ENCODE measurements at places on chromosomes 12 and 14. TPM values are rescaled to one million over a fixed set of nuclear protein-coding genes. Genes with fewer than 3 reads are reported as not detected.
A peak's percentile ranks its signal among the peaks of the same experiment; 100 is the strongest.

DNA sequence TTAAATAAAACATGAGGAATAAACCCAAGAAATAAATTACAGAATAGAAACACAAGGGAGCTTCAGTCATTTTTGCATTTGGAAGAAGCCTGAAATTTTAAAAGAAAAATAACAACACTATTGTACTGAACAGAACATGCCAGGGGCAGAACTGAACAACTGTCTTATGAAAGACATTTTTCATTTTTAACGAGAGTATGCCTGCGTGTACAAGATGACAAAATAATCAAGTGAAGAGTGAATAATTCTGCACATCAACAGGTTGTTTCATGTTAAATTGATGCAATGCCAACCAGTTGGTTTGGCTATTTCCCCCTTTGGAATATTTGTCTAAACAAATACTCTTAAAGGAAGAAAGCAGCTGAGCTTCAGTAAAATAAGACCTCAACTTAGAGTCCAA, 103.3 kb upstream of the BTG1 start:
- no peak for DNase-seq

DNA sequence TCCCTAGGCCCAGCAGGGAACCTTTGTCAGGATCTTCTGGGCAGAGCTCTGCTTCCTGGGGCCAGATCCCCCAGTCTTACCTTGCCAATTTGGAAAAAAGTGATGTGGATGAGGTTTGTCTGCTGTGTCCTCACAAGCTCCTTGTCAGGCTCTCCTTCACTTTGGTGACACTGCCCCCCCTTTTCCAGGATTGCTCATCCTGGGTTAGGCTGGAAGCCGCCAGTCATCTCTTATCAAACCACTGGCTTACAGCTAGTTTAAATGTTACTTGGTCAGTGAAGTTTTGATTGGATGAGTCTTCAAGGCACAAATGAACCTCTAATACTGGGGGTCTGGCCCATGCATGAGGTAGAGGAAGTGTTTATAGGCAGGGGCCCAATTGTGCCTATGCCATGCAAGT, 15.3 kb downstream of the NYNRIN start:
- no peak for DNase-seq

Gene FBLN5
- 83.8 TPM for polyA plus RNA-seq

Gene SOAT2
- 0.20 TPM for polyA plus RNA-seq

DNA sequence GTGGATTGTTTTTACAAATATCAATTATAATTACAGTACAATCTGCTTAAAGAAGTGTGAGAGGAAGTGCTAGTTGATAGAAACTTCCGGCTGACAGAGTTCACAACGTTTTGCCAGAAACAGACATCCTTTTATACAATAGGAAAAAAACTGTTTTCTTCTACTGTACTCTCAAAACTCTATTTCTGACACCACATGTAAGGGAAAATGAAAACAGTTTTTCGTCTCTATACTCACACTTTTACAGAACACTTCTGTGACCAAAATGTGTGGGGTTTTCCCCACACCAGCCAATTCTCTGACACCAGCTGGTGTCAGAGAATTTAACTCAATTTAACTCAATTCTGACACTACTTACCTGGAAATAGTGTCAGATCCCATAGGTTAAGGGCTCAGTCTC, 24.2 kb upstream of the HIF1A start:
- DNase-seq = peak; percentile 48

Gene CLEC6A
- polyA plus RNA-seq = not detected

GRCh38 chr12:12069821-12070548, 754 bp upstream of the BCL2L14 start:
- no peak for DNase-seq

GRCh38 chr12:1605129-1606020, 11.0 kb upstream of the FBXL14 start:
- peak; percentile 83 for DNase-seq

Gene RHEBL1
- polyA plus RNA-seq = 2.7 TPM

GRCh38 chr12:52646613-52647012, 5.4 kb downstream of the KRT2 start:
- DNase-seq = no peak

Gene CPM
- 348 TPM for polyA plus RNA-seq

DNA sequence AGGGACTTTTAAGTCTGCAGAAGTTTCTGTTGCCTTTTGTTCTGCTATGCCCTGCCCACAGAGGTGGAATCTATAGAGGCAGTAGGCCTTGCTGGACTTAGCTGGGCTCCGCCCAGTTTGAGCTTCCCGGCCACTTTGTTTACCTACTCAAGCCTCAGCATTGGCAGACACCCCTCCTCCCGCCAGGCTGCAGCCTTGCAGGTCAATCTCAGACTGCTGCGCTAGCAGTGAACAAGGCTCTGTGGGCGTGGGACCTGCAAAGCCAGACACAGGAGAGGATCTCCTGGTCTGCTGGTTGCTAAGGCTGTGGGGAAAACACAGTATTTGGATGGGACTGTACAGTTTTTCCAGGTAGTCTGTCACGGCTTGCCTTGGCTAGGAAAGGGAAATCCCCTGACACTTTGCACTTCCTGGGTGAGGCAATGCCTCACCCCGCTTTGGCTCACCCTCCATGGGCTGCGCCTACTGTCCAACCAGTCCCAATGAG, 43.7 kb downstream of the CCDC59 start:
- no peak for DNase-seq

Gene BDKRB2
- polyA plus RNA-seq = 1.1 TPM
